Umbilical cord (tissue), 2 donors: ENCODE measurements at places on chromosomes 11 and 22.
A peak's percentile ranks its signal among the peaks of the same experiment; 100 is the strongest.

DNA sequence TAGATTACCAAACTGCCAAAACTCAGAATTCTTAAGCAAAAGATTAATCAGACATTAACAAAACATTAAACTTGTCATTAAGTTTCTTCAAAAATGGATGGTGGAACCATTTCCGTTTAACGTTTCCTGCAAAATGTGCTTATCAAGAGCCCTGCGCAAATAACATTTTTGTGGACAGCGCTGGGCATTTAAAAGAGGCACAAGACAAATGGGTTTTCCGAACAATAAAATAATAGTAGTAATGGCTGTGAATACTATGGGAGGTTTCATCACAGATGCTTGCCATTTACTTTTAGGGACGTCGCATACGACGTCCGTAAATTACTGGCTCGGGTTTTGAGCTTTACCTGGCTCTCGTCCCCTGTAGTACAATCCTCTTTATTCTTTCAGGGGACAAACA is 1.1 kb downstream of the NPAT start:
- peak; percentile 24 for DNase-seq

GRCh38 chr11:96309016-96309642 is 33.9 kb downstream of the MAML2 start:
- no peak for DNase-seq

DNA sequence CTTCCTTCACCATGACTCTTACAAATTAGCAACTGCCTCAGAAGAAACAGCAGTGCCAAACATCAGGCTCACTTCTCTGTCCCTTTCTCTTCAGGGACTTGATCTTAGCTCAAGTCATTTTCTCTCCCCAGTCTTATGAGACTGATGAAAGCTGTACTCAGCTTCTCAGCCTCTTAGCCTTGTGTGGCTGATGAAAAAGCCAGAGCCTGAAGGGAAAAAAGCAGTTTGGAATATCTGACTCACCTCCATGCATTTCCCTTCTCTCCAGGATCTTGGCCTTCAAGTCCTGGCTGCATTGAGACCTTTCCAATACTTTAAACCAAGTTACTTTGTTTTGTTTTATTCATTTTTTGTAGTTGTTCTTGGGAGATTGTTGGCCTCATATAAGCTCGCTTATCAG is 195.9 kb downstream of the SPON1 start:
- no peak for DNase-seq

GRCh38 chr11:103528596-103528995 is 419.4 kb downstream of the DYNC2H1 start:
- DNase-seq: no peak

- no peak for DNase-seq
Observed at GRCh38 chr22:27630754-27631153, 170.8 kb downstream of the MN1 start.
